Pons (tissue), 1 donor: ENCODE measurements at places on chromosomes 2 and 18.
A peak's percentile ranks its signal among the peaks of the same experiment; 100 is the strongest.

DNA sequence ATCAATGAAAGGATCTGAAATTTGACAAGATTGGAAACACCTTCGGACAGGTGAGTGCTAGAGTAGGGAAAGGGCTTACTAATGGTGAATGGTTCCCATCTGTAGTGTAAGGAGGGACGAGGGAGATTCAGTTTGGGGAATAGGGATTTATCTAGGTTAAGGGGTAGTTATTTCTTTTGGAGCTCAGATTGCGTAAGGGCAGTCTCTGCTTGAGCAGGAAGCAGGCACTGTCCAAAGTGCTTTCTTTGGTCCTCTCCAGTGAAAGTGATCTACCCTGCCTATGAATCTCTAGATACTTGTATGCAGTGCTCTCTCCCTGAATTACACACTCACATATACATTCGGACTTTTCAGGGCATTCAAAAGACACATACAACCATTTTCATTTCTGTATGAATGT is 272.9 kb upstream of the FIGN start:
- no peak for DNase-seq

- DNase-seq, result no peak
These were observed 57.2 kb downstream of the CYB5A start for GRCh38 chr18:74234326-74235171.

GRCh38 chr2:157058161-157058560 is 199.3 kb upstream of the GALNT5 start:
- DNase-seq, result no peak

- no peak for DNase-seq
These were observed 1.1 kb downstream of the COLEC11 start for GRCh38 chr2:3595985-3596384.

GRCh38 chr2:225889452-225889851 is 489.9 kb downstream of the NYAP2 start:
- DNase-seq, result peak; percentile 44

- peak; percentile 33 for DNase-seq
These were observed 110.1 kb downstream of the ZNF385B start for GRCh38 chr2:179751163-179751809.

DNA sequence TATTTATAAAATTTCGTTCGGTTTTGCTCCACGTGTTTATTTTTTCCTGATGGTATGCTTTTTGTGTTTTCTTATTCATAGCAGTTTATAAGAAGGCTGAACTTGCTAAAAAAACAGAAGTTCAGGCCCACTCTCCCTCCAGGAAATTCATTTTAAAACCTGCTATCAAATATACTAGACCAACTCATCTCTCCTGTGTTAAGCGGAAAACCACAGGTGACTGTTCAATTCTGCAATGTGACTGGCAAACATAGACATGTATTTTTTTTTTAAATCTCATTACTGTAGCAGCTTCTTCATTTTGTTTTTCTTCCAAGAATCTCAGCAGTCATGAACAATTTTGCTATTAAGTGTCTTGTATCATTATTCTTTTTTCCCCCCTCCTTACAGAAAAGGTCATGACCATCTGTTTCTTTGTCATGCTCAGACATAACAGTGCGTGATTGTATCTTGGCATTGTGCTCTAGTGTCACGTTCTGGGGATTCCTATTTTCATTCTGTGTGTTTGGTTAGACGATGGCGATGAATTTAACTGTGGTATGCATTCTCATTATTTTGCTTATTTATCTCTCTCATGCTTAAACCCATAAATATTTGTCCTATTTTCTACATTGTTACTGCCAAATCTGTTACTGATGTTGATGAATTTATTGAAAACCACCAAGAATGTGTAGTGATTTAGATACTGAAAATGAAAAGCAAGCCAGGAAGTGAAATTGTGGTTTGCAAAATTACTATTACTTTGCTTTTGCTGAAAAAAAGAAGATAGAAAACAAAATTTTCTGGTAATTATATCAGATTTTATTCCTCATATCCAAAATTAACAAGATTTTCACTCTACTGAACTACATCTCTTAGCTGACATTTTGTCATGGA is 74.6 kb upstream of the UNC80 start:
- no peak for DNase-seq
